ENCODE measurements at places on chromosomes 1 and 21. TPM values are rescaled to one million over a fixed set of nuclear protein-coding genes. Genes with fewer than 3 reads are reported as not detected.

DNA sequence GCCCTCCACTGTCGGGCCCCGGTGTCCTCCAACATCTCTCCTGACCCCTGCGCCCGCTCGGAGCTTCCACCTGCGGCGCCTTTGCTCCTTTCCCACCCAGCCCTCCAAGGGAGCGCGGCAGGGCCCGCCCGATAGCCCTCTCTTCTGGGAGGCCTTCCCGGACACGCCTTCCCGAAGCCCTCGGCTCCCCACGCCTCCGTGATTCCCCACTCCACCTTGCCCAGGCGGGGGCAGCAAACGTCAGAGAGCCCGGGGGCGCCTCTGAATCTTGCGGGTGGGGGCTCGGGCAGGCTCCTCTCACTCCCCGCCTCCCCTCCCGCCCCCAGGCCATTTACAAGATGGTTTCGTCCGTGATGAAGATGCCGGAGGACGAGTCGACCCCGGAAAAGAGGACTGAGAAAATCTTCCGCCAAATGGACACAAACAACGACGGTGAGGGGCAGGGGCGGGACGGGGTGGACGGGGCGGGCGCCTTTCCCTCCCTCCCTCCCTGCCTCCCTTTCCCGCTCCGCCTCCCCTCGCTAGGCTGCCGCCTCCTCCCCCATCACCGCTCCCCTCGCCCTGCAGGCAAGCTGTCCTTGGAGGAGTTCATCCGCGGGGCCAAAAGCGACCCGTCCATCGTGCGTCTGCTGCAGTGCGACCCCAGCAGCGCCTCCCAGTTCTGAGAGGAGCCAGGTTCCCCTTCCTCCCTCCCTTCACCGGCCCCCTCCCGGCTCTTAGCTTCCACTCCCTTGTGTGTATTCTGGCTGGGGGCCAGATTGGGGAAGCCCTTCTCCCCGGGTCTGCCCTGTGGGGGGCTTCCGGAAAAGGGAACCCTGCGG lies 7.1 kb downstream of the HPCA start:
- peak; percentile 82 for DNase-seq

DNA sequence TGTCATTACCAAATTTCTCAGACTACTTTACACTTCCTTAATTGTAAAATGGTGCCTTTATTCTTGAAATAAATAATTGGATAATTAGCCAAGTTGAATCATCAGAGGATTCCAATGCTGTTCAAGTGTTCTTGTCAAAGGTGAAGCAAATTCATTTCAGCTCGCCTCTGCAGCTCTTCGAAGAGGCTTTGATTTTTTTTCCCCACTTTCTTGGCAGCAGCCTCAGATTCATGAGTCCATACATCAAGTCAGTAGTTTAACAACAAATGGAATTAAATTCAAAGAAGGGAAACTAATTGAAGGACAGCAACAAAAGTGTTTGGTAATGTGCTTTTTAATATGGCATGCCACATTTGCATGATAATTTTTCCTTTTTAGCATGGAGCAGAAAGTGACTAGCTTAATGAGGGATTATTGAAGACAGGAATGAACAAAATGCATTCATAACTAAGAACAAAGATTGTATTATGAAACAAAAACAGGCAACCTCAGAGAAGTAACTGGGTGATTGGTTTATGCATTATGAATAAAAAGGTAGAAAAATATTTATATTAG lies 239.0 kb downstream of the USH2A start:
- no peak for DNase-seq

DNA sequence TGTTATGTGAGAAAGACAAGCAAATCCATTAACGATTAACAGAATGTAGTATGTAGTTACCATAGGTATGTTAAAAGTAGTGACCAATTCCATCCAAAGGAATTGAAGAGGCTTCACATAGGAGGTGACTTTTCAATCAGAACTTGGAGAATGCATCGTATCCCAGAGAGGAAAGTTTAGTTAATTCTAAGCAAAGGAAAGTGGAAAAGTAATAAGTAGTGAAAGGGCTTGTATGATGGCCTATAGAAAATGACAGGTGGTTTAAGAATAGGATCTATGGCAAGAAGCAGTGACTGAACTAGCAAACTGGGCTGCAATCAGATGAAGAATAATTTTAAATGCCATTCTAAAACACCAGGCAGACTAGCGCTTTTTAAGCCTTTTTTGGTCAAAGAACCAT lies 16.6 kb downstream of the SCMH1 start:
- DNase-seq = no peak

DNA sequence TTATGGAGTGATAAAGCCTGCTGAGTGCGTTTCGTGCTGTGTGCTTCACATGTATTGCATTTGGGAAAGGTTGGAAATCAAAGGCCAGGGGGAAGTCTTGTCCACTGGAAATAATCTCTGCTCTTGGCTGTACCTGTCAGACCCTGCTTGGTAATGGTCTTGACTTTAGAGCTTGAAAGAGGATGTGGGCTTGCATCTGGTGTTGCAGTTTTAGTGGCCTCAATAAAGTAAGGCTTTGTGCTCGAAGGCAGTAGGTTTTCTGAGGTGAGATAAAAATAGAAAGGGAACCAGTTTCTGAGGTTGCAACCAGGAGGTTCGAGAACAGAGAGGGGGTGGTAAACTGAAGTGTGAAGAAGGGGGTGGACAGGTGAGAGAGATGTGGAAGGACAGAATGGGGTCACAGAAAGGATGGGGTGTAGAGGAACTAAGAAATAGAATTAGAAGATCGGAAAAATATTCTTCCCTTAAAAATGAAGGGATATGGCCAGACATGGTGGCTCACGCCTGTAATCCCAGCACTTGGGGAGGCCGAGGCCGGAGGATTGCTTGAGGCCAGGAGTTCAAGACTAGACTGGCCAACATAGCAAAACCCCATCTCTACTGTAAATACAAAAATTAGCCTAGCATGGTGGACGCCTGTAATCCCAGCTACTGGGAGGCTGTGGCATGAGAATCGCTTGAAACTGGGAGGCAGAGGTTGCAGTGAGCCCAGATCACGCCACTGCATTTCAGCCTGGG lies 1.5 kb downstream of the S100PBP start:
- DNase-seq = no peak

GRCh38 chr1:199669916-199670315 lies 357.6 kb upstream of the NR5A2 start:
- DNase-seq = no peak

- DNase-seq = no peak
These were observed 7.0 kb upstream of the VPS26C start for GRCh38 chr21:37273911-37274690.

- DNase-seq = no peak
These were observed 13.2 kb downstream of the PPP1R12B start for GRCh38 chr1:202361701-202362100.

NBL1 gene
- total RNA-seq = 74.6 TPM

DNA sequence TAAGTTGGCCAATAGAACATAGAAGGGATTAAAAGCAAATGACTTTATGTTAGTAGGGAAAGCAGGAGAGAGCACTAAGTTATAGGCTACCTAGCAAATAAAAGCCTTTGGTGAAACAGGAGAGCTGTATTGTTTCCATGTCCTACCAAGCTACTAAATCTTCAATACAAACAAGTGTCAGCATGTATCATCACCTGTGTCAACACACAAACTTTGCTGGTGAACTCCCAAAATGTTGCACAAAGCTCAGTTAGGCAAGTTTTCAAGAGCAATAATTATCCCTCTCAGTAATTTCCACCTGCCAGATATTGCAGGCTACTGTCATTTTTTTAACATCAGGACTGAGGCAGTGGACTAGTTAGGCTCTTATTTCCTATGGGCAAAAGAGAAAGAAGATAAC lies 77.7 kb upstream of the ADAM30 start:
- no peak for DNase-seq

- no peak for DNase-seq
These were observed 90.1 kb upstream of the BCL10 start for GRCh38 chr1:85366391-85367170.

RAP1GAP gene
- 33.4 TPM for total RNA-seq

MAP10 gene
- 1.9 TPM for total RNA-seq

C1orf94 gene
- not detected for total RNA-seq

S100B gene
- 1.8 TPM for total RNA-seq

DNA sequence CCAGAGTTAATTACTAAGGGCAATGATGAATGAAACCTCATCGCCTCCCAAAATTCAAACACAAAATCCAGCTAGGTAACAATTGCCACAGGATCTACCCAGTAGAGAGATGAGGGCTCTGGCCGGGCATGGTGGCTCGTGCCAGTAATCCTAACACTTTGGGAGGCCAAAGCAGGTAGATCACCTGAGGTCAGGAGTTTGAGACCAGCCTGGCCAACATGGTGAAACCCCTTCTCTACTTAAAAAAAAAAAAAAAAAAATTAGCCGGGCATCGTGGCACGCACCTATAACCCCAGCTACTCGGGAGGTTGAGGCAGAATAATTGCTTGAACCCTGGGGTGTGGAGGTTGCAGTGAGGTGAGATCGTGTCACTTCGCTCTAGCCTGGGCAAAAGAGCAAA lies 15.8 kb downstream of the CD2 start:
- DNase-seq = no peak

Measured in upper lobe of left lung (tissue), 6 donors.